ENCODE measurements at places on chromosomes 7 and 10.

DNA sequence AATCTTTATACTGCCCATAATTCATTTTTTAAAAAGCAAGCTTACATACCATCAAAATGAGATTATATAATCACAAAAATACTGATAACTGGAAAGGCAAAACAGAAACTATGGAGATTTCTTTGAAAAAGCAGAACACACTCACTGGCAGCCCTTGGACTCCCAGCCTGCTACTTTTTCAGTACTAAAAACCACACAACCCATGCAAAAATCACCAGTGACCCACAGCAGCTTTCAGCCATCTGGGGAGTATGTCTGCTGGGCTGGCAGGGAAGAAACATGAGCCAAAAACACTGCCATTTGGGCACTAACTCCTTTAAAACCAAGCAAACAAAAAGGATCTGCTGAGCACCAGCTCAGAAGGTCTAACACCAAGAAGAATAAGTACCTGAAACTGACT lies 80.0 kb upstream of the DDC start:
- no peak for DNase-seq

DNA sequence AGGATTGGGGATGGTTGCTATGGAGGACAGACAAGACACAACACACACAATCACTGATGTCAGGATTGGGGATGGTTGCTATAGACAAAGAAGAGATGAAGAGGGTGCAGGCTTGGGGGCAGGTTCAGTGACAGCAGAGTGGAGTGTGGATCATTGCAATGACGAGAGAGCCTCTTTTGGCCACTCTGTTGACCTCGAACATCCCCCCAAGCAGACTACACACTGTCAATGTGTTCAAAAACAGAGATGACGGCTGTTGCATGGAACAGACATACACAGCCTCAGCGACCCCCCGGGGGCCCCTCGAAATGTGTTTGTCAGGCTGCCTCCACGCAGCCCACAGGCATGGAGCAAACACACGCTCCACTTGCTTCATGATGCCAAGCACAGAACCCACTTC lies 133.0 kb downstream of the PTPRN2 start:
- no peak for DNase-seq

DNA sequence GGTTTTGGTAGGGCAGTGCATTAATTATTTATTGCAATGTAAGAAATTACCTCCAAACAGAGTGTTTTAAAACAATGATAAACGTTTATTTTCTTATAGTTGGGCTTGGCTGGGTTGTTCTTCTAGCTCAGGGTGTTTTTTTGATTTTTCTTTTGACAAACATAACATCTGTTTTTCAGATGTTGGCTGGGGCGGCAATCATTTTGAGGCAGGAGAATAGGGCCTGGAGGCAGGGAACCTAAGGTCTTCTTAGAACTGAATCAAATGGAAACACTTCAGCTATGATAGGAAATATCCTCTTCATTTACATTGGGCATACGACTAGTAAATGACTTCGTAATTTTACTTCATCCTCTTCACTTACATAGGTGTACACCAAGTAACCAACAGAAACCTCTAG lies 47.4 kb upstream of the NAMPT start:
- DNase-seq, result no peak

DNA sequence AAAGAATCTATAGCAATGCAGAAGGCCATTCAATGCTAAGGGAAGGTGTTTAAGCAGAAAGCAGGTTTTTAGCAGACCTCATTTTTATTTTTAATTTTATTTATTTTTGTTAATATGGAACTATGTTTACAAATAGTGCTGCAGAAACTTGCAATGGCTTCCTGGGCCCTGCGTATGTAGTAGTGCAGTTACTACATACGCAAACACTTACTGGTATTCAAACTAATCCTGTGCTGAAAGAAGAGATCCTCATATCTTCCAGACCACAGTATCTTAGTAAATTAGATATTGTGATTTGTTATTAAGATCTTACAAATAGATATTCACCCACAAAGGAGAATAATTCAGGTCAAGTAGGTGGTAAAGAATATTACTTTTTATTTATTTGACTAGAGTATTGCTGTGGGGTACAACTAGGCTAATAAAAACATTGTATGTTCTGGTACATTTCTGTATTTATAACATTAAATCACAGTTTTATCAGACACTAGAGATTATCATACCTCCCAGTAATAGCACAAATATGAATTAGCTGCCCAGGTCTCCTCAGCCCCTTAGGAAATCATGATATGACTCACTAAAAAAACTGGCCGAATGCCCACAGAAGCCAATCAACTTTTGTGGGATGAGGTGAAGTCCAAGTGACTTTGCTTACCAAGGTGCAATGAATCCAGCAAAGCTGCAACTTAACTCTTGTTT lies 57.6 kb downstream of the RNLS start:
- no peak for DNase-seq

DNA sequence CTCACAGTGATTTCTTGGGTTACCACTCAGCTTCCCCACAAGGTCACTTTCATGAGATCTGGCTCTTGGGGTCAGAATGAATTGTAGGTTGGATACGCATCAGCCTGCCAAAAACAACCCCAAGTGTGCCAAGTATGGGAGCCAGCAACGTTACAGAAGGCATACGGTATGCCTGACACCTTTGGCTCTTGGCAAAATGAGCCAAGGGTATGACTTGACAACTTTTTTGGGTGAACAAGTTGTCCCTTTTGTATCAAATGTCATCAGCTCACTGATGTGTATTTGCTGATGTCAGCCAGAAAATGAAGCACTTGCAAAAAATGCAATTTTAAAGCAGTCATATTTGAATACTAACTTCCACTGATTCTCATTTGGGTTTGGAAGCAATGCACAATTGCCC lies 168.4 kb downstream of the CACNB2 start:
- DNase-seq, result peak; percentile 58

DNA sequence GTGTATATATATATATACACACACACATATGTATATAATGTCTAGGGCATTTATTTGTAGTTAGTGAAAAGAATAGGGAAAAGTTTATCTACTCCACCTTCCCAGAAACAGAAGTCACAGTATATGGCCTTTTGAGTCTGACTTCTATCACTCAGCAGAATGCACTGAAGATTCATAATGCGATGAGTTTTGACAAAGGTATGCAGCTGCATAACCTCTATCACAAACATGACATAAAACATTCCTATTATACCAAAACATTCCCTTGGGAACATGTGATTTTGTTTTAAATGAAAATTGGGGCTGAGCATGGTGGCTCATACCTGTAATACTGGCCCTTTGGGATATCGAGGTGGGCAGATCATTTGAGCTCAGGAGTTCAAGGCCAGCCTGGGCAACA lies 137.3 kb upstream of the EEPD1 start:
- DNase-seq, result no peak

GRCh38 chr10:35328404-35329037 lies 7.8 kb upstream of the CCNY start:
- DNase-seq, result no peak

GRCh38 chr7:40582539-40582938 lies 447.7 kb downstream of the SUGCT start:
- no peak for DNase-seq

GRCh38 chr10:106310596-106310995 lies 853.9 kb downstream of the SORCS1 start:
- DNase-seq, result no peak

GRCh38 chr10:131875501-131875900 lies 25.3 kb upstream of the PPP2R2D start:
- DNase-seq, result peak; percentile 69

GRCh38 chr7:103632972-103633371 lies 187.0 kb upstream of the SLC26A5 start:
- no peak for DNase-seq

DNA sequence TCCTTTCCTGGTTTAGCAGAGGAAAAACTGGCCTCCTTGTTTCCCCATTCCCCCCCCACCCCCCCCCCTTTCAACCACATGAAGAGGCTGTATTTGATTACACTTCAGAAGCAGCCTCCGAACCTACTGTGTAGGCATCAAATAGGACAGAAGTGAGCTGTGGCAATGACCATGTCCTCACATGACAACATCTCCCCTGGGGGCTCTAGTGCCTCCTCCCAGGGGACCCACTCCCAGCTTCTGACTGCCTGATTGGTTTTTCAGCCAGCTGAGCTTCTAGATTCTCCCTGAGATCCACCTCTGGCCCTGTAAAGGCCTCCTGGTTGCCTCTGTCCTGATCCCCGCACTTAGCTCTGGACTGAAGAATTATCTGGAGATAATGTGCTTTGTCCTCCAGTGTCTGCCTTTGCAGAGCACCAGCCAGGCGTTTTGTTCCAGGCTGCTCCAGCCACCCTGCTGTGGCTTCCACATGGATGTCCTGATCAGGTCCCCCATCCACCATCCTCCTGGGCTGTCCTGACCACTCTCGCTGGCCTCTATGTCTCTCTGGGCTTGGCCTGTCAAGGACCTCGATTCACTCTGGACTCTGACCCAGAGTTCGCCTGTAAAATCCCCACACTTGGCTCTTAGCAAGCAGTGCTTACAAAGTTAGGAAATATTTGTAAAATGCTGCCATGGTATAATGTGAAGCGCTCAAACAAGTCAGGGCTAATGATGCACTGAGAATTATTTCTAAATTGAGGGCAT lies 42.4 kb upstream of the TOMM7 start:
- no peak for DNase-seq

Data from aorta (tissue), 5 donors.